ENCODE measurements at places on chromosomes 1 and 21.

GRCh38 chr1:7845761-7846160, 7.1 kb downstream of the UTS2 start:
- no peak for DNase-seq

GRCh38 chr1:183941001-183941400, 96.5 kb downstream of the COLGALT2 start:
- DNase-seq, result no peak

- DNase-seq, result no peak
Observed at GRCh38 chr1:195664628-195665027, 943.6 kb downstream of the KCNT2 start.

DNA sequence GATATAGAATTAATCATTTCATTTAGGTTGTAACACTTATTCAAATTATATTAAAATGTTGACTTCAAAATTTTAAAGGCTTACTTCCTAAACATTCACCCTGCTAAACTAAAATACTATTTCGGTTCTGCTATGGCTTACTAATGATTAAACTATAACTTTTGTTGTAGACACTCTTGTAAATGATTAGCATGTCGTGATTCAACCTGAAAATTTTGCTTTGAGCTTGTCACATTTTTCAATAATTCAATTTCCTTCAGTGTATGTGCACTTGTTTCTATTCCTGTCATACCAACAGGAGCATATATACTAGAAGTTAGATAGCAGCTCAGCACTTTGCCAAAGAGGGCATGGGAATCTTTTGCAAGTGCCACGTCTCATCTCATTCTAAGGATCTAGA, 1018.8 kb downstream of the AMY1C start:
- no peak for DNase-seq

- DNase-seq, result no peak
Observed at GRCh38 chr1:34262023-34262853, 85.5 kb downstream of the C1orf94 start.

- no peak for DNase-seq
Observed at GRCh38 chr1:63545780-63546179, 22.5 kb downstream of the EFCAB7 start.

DNA sequence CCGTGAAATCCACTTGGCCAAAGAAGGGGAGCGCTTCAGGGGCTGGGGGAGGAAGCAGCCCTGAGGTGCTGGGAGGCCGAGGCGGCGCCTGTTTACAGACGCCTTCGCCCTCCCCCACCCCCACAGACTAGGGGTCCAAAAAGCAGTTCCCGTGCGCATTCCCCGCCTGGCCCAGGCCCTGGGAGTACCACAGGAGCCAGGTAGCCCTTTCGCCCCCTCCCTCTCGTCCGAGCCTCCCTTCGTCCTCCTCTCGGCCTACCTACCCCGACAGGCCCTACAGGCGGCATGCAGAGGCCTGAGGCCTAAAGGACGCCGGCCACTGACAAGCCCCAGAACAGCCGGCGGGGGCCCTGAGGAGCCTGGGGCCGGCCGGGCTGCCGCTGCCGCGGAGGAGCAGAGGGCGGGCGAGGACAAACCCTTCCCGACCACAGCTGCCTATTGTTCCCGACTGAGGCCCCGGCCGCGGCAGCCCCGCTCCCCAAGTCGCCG, 522 bp downstream of the RC3H1 start:
- peak; percentile 57 for DNase-seq

- DNase-seq, result no peak
Observed at GRCh38 chr1:37634244-37634991, at the start of gene RSPO1. TSS of gene RSPO1 (minus strand) at chr1:37634892. CDS start at chr1:37629661, 5,231 bp downstream.

GRCh38 chr1:25747046-25747719, 52.8 kb upstream of the SELENON start:
- no peak for DNase-seq

DNA sequence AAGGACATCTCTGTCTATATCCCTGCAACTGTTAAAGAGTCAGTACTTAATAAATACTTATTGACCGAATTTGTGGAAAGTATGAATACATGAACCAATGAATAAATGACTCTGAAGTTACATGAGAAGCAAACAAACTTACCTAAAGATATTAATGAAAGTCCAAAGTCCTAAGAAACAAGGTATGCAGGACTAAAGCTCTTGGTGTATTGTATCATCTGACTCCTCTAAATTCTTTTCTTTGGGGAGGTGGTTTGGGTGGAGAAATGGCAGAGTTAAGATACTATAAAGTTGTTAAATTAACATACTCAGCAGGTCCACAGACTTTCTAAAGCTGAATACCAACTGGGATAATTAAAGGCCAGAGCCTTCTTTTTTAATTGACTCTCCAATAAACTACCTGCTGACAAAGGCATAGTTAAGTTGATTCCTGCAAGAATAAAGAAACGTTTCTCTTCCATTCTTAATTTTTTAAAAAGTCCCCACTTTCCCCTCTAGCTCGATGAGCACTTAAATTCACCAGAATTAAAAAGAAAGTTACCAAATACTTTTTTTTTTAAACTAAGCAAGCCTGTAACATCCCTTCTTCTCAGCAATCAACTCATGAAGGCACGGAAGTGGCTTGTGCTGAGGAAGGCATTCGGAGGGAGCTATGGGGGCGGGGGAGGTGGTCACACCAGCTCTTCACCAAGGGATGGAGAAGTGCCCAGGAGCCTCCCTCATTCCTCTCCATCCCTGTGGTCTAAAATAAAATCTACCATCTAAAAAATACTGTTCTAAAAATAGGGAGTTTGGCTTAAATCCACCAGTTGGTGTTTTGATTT, 61.1 kb downstream of the GADD45A start:
- no peak for DNase-seq

GRCh38 chr1:151024540-151025146, 11.7 kb upstream of the BNIPL start:
- peak; percentile 92 for DNase-seq

DNA sequence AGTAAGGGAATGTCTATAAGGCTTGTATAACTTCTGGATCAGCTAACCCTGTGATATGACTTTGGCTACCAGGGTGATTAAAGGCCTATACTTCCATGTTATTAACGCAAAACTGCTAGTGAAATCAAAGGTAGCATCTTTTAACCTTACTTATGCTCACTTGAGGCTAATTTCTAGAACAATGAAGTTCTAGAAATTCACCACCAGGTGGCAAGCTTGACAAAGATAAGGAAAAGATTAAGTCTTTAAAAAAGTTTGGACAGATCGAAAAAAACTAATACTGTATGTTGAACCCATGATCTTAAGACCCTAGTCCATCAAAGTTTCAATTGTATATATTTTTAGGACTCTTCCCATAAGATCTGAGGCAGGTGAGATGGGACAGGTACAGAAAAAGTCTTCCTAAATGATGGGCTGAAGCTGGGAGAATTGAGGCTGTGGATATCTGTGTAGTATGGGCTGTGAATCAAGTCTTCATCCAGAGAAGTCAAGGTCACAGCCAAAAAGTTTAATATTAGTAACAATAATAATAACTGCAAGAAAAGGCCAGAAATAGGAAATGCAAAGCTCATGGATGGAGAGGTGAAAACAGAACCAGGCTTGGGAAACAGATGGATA, 18.8 kb downstream of the KYAT3 start:
- DNase-seq, result peak; percentile 67

DNA sequence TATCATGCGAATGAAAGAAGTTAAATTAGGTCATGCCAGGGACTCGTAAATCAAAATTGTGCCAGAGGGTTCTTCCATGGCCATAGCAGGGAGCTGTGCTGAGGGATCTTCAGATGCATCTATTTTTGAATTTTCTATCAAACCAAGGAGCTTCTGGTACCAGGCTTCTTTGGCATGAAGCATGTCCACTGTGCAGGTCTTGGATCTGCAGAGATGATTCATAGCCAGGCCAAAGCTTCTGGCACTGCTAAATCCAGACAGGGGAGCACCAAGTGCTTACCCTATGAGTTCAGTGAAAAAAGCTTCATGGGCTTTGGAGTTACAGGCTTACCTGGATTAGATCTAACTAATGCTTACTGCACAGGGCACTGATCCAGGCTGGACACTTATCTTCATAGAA, 154.2 kb upstream of the DAB1 start:
- DNase-seq, result no peak

GRCh38 chr1:22587247-22587646, 24.0 kb downstream of the EPHA8 start:
- no peak for DNase-seq

DNA sequence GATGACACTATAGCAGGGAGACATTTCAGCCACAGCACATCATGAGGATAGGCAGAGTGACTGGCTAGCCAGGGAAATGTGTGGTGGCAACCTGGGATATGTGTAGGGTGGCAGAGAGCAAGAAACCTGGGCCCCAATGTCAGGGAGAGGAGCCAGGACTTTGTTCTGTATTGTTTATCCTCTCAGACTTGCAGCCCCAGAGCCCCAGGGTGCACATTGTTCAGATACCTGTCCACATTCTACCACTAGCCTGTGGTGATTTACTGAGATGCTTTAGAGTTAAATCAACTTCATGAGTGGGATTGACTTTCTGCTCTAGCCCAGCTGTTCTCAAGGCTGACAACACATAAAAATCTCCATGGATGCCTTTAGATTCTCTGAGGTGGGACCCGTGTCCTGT, 61.5 kb downstream of the MAB21L3 start:
- no peak for DNase-seq

GRCh38 chr1:12745126-12745991, 641 bp upstream of the CFAP107 start:
- DNase-seq, result no peak

DNA sequence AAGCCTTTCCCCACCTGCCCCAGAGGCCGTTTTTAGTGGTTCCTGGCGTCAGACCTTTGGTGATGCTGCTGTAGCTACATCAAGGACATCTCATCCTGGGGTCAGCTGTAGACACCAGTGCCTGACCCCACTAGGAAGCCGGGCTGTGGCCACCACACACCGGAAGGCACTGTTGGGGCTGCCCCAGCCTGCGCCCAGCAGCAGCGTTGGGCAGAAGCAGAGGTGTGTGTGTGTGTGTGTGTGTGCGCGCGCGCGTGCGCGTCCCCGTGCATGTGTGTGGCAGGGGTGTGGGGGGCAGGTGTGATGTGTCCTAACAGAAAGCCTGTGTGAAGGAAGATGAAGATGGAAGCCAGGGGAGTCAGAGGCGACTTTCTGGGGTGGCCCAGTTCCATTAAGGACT, 62.0 kb upstream of the COL6A1 start:
- no peak for DNase-seq

Measured in common myeloid progenitor, CD34-positive (primary cell).